NCI-H524 treated with DMSO at 0.1 percent for 48 hours (cell line): ENCODE measurements at places on chromosomes 5 and 9.
A peak's percentile ranks its signal among the peaks of the same experiment; 100 is the strongest.

DNA sequence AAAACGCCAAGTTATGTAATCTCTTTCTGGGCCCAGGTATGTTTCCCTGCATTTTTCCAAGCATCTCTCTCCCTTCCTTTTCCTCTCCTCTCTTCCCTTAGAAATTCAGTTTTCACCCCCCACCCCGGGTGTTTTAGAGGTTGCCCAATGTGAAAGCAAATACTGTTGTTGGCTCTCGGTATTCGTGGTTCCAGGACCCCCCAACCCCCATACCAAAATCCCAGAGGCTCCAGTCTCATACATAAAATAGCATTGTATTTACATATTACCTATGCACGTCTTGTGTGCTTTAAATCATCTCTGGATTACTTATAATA lies 48.8 kb downstream of the ACER2 start:
- DNase-seq: no peak

DNA sequence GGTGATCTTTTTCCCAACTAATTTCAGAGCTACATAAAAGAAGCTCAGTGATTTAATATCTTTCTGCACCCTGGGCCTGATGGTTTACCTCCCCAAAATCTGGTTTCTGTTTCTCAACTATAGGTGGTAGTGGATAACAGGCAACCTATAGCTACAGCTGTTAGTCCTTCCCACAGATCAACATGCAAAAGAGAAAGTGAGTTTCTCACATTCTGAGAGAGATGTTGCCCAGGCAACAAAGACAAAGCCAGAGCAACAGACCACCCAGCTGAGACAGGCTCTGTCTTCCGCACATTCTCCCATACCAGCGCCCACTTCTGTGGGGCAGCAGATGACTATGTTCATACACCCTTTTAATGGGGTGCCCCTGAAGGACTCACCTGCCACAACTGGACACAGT lies 40.7 kb upstream of the PPP2R2B start:
- no peak for DNase-seq

DNA sequence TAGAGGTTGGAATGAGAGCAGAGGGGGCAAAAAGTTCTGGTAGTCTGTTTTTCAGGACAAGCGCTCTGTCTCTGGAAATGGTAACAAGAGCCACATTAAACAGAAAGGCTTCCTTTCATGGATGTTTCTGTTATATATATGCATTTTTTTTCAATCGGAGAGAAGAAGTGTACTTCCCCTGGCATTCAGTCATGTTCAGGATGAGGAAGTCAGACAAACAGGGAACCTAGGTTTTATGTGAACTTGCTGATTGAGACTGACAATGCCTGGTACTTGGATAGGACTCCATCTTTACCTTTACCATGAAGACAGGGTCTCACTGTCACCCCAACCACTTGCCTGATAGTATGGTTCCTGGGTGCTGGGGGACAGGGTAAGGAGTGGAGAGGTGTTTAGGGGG lies 30.1 kb upstream of the ZBED3 start:
- DNase-seq: no peak

DNA sequence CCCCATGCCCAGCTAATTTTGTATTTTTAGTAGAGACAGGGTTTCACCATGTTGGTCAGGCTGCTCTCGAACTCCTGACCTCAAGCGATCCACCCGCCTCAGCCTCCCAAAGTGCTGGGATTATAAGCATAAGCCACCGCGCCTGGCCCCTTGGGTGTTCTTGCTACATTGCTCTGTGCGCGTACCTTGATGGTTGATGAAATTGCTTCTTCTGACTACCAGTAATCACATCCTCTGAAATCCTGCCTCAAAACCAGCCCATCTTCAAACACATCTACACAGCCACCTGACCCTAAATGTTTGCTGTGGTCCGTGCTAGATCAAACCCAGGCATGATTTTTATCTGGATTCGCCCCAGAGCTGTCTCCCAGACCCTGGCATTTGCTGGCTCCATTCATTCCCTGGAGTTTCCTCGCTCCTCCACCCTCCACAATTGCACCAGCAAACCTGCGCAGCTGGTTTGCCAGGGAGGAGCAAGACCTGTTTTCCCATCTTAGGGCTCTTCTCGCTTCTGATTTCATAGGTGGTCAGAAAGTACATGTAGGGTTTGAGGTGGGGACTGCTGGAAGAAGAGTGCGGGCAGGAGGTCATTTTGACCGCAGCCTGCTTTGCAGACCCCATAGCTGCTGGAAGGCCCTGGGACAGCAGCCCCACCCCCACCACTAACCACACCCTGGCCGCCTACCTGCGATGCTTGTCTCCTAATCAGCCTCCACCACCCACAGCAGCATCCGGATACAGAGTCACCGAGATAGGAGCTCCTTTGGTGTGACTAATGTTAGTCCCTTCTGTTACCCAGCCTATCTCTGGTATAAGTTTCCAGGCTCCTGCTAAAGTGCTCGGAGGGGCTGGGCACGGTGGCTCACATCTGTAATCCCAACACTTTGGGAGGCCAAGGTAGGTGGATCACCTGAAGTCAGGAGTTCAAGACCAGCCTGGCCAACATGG lies 22.7 kb downstream of the SWI5 start:
- no peak for DNase-seq

- no peak for DNase-seq
Measured at GRCh38 chr9:108852079-108852478, 3.7 kb downstream of the ACTL7B start.

DNA sequence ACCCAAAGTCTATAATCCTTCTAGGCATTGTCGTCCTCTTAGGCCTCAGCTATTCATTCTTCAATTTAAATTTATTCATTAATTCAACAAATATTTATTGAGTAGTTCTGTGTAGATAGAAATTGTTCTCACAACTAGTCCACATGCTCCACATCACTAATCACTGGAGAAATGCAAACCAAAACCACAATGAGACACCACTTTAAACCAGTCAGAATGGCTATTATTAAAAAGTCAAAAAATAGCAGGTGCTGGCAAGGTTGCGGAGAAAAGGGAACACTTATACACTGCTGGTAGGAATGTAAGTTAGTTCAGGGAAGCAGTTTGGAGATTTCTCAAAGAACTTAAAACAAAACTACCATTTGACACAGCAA lies 51.1 kb upstream of the TNFSF15 start:
- no peak for DNase-seq

DNA sequence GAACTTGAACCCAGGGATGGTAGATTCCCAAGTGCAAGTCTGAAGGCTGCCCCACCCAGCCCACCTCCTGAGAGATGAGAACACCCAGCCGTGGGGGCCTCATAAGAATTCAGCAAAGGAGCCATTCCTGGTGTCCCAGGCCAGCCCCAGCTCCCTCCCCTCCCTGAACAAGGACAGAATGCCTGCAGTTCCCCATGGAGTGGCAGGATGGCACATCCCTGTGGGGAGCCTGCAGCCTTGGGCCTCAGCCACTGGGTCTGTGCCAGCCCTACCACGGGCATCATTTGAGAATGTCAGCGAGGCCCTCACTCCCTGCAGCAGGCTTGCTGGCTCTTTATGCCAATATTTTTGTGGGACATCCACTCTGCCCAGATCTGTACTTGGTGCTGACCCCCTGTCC lies 36.2 kb upstream of the RAPGEF1 start:
- DNase-seq: no peak

DNA sequence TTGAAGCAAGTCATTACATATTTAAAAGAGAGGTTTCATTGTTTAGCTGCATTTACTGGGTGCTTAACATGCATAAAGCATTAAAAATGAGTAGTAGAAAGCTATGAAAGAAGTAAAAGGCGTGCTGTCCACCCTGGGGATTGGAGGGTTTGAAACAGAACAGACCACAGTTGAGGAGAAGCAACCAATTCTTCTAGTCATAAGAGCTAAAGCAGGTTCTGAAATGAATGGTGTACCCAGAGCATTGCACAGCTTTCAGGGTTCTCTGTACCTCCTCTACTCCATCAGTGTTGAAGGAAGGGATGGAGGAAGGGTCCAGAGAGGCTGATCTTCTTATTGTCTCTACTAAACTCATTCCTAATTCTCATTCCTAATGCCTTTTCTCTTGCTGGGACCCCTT lies 68.9 kb downstream of the SH3RF2 start:
- no peak for DNase-seq

DNA sequence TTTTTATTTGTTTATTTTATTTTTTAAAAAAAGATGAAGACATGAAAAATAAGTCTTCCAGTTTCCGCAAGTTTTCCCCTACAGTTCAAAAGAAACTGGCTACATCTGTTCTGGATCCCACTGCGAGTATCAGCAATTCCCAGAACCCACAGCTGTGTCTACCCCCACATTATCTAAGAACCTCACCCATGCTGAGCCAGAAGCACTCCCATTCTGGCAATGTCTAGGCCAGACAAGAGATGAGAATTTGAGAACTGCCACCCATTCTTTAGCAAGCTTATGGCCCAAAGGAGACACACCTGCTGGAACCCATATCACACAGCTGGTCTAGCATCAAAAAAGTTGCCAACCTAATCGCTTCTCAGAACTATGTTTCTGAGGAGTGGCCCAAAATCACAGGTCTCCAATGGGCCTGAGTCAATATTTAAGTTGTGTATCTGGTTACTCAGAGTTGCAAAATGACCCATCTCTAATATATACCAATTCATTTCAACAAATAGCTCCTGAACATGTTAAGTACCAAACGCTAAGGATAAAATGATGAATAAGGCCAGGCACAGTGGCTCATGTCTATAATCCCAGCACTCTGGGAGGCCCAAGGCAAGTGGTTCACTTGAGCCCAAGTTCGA lies 27.1 kb downstream of the MTMR12 start:
- no peak for DNase-seq

- DNase-seq: no peak
Measured at GRCh38 chr5:136055612-136056309, 27.0 kb downstream of the TGFBI start.

- DNase-seq: no peak
Measured at GRCh38 chr5:95365302-95366095, 25.7 kb upstream of the FAM81B start.

DNA sequence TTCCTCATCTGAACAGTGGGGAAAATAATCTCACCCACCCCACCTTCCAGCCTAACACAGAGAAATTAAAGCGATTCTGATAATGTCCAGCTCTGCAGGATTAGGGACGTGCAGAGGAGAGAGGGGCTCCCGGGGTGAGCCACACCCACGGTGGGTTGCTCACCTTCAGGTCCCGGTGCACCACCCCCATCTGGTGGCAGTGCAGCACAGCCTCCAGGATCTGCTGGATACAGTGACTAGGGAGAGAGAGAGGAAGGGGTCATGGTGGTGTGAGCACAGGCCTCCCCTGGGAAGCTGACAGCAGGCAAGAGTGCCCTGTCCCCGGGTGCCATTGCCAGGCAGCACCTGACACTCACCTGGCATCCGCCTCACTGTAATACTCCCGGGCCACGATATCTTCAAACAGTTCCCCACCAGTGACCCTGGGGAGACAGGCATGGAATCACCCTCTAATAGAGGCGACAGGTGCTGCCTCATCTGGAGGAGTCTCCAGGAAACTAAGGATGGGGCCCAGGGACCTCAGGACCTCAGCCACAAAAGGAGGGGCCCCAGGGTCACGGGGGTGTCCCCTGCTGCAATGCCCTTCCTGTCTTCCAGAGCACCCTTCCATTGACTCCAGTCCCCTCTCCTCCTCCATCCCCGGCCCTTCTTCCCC lies 33.0 kb downstream of the CAMK2A start:
- no peak for DNase-seq

- DNase-seq: peak; percentile 65
Measured at GRCh38 chr5:96256795-96257470, 176.1 kb downstream of the PCSK1 start.

- DNase-seq: no peak
Measured at GRCh38 chr5:126755593-126755992, 21.3 kb upstream of the LMNB1 start.

- DNase-seq: no peak
Measured at GRCh38 chr9:113941056-113941455, 64.9 kb downstream of the ZNF618 start.

DNA sequence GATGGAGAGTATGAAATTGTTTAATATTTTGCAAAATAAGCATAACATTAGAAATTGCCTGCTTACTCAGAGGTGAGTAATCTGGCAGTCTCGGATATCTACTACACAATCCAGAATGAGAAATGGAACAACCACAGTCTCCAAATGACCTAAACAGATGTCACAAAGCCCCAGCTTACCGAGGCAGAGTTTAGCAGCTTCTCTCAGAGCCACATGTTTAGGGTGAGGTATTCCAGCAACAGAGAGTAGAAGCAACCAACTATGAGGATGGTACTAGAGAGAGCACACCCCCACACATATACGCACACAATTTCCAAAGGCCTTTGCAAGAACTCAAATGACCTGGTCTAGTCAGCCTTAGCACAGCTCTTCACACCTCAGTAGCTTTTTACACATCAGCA lies 122.7 kb upstream of the LPAR1 start:
- no peak for DNase-seq

- DNase-seq: no peak
Measured at GRCh38 chr5:119656023-119656422, 26.7 kb downstream of the FAM170A start.

DNA sequence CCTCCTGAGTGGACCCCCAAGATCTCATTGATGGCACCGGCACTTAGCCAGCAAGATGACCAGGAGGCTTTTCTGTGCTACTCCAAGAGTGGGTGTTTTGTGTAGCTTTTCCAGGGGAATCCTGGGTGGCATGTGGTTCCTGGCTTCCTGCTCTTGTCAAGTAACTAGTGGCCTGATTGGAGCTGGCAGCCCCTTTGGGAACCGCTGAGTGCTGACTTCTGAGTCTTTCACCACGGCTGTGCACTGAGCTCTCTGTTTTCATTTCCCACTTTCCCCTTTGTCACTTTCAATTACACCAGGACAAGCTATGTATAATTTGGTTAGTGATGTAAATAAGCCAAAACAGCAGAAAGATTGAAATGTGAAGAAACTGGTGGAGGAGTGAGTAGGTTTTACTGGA lies 255.4 kb downstream of the GOLPH3 start:
- DNase-seq: no peak

GRCh38 chr5:130710596-130710995 lies 454.5 kb downstream of the HINT1 start:
- DNase-seq: no peak

DNA sequence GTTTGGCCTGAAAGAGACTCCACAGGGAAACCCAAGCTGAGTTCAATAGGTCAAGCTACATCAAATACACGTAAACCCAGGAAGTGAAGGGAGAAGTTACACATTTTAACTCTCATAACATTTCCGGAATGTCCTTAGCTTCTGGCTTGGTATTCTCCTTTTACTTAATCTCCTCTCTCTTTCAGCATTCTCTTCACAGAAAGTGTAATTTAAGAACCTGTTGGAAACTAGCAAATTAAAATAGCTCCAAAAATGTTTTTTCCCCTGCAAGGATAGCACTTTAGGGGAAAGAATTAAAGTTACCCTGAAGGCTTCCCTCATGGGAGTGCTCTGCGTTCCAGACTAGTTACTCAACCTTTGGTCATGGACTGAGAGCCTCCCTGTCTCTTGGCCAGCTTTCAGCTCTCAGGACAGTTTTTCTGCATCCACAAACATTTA lies 292.7 kb upstream of the TARS1 start:
- no peak for DNase-seq
